ENCODE measurements at places on chromosomes 4 and X.

- DNase-seq = no peak
Observed at GRCh38 chr4:55927803-55928437, 20.8 kb upstream of the CEP135 start.

- no peak for DNase-seq
Observed at GRCh38 chrX:154402622-154403127, 4.5 kb downstream of the RPL10 start.

- DNase-seq = no peak
Observed at GRCh38 chr4:6682862-6683590, 10.7 kb upstream of the S100P start.

- DNase-seq = no peak
Observed at GRCh38 chr4:7430368-7430964, 4.3 kb downstream of the PSAPL1 start.

- DNase-seq = peak; percentile 28
Observed at GRCh38 chrX:131854581-131854980, 168.5 kb upstream of the STK26 start.

DNA sequence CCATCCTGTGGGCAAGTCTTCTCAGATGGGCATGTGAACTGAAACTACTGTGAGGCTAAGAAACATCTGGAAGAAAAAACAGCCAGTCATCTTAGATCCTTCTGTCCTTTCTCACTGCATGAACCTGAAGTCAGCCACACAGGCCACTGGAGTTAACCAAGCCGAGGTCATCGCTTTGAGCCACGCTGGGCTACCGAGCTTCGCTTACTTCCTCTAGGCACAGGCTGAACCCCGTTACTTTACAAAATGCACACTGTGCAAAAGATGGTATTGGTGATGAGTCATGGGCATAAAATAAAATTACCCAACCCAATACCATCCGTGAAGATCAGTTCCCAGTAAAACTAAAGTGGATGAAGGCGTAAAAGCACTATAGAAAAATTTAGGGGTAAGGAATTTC lies 86.2 kb downstream of the MTMR1 start:
- no peak for DNase-seq

DNA sequence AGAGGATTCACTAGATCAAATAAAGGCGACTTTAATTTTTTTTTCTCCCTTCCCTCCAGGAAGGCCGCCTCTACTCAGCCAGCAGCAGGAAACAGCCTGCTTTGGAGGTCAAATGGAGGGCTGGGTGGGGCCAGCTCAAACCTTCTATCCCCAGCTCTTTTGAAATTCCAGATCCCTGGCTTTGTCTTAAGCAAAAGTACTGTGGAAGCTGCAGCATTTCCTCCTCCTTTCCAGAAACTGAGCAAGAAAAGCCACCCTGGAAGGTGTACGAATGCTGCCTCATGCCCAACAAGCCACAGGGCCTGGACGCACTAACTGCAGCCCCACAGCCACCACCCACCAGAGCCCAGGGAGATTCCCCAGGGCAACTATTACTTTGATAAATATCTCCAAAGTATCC lies 55.1 kb upstream of the ZCCHC13 start:
- DNase-seq = no peak

DNA sequence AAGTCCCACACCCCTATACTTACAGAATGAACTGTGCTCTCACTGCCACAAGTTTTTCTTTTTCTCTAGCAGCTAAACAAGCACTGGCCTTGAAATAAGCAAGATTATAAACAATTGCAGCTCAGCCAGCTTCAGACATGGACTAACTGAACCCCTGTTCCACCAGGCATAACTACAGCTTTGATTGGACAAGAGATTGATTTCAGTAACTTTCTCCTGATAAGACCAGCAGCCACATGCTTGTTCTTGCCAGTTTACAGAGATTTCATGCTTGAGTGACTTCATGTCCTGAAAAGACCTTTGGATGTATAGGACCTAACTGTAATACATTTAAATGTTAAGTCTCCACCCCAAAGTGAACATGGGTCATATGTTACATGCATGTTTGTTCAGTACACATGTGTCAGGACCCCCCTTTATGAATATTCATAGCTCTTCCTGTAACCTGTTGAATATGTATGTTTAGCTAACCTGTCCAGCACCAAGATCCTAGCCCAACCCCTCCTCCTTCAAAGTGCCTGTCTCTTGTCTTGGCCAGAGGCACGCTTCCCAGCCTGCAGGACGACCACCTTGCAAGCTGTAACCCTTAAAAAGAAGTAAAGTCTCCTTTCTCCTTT lies 27.9 kb downstream of the ZNF275 start:
- no peak for DNase-seq

GRCh38 chr4:124953061-124953460 lies 240.5 kb upstream of the ANKRD50 start:
- no peak for DNase-seq

DNA sequence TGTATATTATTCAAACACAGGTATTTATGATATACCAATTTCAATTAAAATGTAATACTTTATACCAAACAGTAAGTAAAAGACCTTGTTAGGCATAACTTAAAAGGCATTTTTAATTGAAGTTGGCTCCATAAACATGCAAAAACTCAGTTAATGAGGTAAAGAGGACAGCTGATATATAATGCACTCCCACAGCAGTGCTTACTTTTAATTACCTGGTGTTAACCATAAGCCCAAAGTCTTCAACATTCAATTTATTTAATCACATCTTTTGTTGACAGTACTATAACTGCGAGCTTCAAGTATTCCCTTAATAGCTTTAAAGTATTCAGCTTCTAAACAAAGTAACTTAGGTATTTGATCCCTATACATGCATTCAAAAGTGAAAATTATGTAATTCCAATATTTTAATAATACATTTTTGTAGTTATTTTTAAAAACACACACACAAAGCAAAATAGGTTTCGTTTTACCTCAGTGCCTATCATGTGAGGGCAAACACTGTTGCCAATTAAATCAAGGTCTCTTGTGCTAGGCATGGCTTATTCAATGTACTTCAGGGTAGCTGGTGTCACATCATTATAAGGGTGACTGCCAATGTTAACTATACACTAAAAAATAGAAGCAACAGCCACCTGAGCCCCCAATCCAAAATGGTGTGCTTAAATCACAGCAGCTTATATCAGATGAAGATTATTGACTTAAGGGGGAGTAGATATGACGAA lies 197.1 kb downstream of the LRBA start:
- DNase-seq = no peak

- no peak for DNase-seq
Observed at GRCh38 chrX:36116222-36116621, 196.7 kb downstream of the CFAP47 start.

DNA sequence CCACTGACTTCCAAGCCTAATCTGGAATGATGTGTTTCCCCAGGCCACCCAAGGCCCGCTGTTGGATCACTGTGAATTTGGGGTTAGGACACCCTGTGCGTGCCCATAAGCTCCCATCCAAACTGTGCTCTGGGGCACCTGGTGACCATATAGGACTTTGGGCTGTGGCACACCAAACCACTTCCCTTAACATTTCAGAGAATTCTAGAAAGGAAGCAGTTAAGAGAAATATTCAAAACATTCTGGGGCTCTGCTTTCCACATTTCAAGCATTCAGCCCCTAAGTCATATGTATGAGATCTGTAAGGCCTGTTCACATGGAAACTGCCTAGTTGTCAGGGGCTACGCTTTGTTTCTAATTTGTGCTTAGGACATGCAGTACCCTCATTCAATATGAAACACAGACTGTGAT lies 14.4 kb downstream of the VGLL1 start:
- DNase-seq = peak; percentile 26

- no peak for DNase-seq
Observed at GRCh38 chrX:49701933-49702332, 6.1 kb upstream of the PAGE1 start.

- no peak for DNase-seq
Observed at GRCh38 chr4:149741186-149741831, 74.3 kb downstream of the IQCM start.

DNA sequence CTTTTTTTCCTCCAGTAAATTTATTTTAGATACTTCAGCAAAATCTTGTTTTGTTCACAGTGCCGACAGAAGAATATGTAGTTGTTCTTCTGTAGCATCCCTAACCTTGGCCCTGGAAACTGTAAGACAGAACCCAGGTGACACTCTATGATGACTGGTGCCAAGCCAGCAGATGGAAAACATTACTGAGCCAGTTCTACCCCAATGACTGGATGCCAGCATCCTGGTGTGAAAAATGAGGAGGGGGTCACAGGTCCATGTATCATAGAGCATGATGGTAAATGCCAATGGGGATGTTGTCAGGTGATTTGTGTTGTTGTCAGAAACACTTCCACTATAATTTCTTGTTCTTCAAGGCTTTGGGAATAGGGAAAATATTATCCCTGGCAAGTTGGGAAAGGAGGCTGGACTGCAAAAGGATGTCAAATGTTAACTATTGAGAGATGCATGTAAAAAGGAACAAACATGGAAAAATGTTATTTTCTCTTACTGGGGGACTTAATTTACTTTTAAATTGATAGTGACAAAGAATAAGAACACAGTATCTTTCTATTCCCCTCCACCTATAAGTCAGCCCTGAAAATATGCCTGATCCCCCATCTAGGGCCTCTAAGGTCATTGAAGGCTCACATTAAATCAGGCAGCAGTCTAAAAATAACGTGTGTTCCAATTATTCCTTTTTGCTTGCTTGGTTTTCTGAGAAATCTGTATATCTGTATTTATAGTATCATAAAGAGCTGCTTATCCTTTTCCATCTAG lies 159.8 kb downstream of the RASL11B start:
- no peak for DNase-seq

GRCh38 chr4:136800248-136800647 lies 732.0 kb downstream of the PCDH18 start:
- no peak for DNase-seq

DNA sequence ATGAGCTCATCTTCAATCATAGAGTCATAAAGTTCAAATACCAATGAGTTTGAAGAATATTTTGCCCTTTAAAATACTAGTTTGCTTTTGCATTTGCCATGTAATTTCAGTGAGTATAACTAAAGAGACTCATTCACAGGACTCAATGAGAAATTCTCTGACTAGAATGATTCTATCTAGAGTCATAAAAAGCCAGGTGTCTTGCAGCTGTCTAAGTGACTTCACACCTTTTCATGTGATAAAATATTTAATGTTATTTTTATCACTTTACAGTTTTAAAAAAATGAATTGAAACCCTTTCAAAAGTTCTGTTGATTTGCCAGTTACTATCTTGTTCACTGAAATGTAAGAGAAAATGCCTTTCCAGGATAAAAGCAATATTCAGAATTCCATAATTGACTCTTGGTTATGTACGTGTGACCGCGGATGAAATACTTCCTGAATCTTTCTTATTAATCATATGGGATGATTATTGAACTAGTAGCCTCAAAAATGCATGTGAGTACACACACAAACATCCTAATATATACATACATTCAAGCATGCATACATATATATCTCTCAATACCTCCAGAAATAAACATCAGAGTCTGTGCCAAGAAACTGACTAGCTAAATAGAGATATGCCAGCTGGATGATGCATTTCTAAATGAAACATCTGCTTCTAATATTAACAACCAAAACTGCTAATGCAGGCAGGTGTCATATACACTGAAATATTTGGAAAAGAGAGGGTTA lies 87.0 kb downstream of the GABRB1 start:
- no peak for DNase-seq

DNA sequence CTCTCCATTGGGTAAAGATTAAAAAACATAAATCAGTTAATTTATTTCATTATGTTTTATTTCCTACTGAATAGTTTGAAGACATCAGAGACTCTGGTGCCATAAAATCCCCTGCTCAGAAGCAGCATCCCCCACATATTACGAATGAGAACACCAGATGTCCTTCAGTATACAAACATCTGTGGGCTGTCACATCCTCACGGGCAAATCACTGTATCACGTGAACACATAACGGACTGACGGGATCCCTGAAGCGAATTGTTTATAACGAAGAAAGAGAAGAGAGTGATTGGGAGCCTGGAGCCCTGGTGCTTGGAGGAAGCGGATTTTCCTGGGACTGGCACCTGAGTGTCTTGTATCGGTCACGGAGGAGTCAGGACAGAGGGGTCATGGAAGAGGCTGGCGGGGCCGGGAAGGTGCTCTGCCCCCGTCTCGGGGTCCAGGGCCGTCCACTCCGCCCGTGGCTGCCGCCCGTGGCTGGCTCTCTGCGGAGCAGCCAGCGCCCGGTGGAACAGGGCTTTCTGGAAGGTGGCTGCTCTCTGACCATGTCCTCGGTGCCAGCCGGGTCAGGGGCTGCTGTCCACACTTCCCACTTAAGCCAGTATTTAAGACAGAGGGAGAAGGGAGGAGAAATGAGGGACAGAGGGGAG lies 452.7 kb upstream of the FAT1 start:
- no peak for DNase-seq

DNA sequence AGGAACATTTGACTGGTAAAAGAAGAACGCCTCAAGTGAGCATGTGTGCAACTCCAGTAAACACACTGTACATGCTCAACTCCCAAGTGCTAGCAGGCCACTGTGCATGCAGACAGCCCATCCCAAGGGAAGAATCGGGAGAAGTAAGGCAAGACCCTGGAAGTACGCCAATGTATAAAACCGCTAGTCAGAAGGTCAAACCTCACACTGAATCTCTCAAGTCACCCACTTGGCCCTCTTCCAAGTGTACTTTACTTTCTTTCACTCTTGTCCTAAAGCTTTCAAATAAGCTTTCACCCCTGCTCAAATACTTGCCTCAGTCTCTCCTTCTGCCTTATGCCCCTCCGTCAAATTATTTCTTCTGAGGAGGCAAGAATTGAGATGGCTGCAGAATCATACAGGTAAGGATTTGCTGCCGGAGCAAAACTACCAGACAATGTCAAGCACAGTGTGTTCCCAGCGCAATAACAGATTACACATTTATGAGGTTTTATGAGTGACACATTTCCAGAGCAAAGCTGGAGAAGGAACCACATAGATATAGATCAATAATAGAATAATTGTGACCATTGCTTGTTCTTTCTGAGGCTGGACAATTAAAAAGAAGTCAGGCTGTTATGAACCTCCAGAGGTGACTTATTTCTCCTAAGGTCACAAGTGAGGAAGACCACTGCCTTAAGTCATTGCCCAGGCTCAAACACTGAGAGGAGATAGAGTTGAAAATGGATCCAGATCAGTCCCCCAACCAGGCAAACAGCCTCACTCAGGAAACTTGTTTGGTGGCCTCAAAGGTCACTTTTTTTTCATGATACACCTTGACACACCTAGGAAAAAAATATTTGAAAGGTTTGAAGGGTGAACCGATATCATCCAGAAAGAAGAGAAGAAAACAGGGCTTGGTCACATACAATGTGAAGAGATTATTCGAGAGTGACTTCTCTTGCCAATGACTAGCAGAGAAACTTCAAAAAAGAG lies 26.3 kb downstream of the CXCL1 start:
- DNase-seq = no peak

DNA sequence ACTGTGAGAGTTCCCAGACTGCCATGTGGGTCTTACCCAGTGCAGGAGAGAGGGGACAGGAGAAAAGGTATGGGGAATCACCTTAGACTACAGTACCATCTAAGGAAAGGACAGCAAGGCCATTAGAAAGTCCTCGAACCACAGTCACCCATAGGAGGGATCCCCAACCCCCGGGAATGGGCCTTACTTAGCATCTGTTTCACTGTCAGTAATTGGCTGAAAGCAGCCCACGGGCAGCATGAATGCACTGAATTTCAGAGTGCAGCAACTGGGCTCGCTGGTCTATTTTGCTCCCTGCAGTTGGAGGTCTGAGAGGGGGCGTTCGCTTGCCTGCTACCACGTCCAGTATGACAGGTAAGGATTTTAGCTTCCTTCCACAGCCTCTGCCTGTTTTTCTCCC lies 50.4 kb upstream of the KLHL8 start:
- DNase-seq = no peak

- no peak for DNase-seq
Observed at GRCh38 chr4:86449746-86450588, 90.1 kb upstream of the MAPK10 start.
